ENCODE measurements at places on chromosomes 2 and 18.

GRCh38 chr18:40553029-40553428 is 1402.0 kb upstream of the PIK3C3 start:
- DNase-seq: no peak

DNA sequence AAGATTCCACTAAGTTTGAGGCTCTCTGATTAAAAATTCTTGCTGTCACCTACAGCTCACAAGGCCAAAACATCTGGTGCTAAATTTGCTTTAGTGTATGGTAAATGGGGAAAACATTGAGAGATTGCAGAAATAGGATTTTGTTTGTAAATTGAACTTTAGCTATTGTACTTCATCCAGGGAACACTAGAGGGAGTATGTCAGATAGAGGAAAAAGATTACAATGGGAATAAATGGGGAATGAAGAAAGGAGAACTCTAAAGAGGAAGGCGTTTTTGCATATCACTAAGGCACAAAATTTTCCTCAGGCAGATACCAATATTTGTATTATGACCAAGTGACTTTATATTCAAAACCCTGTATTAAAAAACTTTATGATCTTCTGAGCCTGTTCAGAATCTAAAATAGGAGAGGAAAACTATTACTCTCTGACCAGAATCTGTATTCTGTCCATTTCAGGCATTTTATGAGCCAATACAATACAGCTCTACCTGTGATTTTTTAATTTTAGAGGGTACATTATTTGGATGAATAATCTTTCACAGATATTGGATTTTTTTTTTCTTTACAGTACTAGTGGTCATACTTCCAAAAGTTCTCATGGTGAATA is 52.3 kb upstream of the ITGB6 start:
- DNase-seq: no peak

- no peak for DNase-seq
These were observed 1.2 kb upstream of the SERPINB13 start for GRCh38 chr18:63585988-63586387.

DNA sequence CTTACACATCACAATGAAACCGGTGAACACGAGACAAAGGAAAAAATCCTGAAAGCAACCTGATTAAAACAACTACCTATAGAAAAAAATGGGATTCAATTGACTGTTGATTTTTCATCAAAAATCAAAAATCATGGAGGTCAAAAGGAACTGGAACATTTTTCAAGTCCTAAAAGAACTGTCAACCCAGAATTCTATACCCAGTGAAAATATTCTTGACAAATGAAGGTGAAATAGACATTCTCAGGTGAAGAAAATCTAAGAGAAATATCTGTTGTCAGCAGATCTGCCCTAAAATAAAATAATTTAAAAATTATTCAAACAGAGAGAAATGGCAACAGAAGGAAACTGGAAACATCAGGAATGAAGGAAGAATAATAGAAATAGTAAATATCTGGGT is 38.9 kb downstream of the GAREM1 start:
- no peak for DNase-seq

DNA sequence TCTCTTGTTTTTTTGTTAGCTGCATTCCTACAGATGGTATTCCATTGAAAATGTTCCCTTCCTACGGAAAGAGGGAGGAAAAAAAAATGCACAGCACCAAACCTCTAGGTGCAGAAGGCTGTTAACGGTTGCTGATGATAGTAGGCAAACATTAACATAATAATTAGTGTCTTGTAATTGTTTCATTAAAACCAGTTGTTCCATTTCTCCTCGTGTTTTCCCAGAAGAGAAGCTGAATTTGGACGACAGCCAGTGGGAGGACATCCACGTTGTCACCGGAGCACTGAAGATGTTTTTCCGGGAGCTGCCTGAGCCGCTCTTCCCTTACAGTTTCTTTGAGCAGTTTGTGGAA is 494.7 kb downstream of the ARHGAP15 start:
- DNase-seq: no peak

DNA sequence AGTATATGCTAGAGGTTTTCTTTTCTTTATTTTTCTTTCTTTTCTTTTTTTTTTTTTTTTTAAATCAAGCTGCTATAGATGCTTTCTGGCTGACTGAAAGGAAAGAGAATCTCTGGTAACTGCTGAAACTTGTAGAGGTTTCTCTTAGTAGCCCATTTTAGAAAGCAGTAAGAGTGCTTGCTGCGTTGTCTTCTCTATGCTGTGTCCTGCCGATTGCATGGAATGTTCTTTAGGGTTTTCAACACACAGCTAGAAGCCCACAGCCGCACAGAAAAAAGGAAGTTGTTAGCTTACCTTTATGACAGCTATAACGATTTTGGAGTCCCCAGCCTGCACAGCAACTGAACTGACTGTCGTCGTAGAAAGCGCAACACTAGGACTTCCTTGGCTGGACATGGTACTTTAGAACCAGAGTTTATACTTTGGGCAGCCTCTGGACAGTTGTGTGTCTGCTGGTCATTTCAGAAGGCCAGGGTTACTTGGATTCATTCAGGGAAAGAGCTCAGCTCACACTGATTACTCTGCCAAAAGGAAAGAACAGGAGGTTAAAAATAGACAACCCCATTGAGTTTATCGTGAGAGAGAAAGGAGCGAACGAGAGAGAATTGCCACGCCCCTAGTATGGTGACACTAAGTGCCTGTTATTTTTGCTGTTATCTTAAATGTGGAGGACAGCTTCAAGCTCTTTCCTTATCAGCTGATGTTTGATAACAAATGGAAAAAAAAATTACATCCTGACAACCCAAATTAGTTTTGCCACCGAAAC is at the start of gene CCDC141:
CCDC141 (minus strand) TSS at position 592 of the 766 bp plus-strand sequence; CDS start at position 396, 196 bp downstream.
- no peak for DNase-seq

DNA sequence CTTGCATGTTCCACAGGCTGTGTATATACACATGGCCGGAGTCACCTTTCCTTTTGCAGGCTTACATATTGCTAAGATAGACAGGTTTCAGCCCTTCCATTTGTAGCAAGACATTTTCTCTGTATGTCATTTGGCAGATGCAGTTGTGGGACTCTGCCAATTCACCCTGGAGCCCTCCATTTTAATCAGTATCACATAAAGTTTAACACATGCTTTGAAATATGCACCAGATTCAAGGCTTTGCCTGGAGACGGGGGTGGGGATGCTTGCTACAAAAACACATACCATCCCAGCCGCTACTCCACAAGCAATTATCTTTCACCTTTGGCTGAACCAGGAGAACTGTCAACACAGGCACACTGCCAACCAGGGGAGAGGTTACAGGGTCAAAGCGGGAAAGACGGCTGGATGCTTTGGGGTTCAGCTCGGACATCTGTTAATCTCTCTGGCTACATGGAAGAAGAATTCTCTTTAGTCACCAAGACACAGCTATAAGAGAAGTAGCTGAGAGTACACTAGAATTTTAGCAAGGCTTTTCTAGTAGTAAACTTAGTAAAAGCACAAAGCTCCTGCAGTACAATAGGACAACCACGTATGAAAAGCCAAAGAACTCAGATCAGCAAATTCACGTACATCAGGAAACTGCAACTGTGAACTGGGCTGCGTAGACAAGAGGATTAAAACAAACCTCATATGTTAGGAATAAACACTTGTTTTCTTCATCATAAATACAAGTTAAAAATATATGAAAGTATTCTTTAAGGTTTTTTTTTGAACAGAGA is 130.9 kb downstream of the EXOC6B start:
- DNase-seq: no peak

DNA sequence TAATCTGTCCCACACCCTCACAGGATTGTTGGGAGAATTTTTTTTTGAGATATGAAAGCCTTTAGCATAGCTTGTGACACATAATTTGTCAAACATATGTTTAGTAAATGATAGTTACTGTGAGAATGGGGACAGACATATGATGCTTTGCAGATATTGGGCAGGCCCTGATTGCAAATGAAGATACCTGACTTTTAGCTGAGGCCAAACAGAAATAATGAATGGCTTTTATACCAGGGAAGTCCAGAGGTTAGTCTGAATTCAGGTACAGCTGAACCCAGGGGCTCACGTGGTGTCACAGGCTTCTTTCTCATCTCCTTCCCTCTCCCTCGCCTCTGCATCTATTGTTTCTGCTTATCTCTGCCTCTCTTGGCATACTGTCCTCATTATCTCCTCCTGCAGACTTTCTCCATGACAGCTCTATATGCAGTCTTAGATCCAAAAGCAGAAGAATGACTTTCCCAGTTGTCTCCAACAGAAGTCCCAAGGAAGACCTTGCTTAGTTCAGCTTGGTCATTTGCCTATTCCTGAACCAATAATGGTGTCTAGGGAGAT is 4.9 kb upstream of the WNT10A start:
- DNase-seq: no peak

- DNase-seq: no peak
These were observed 4.5 kb downstream of the NBEAL1 start for GRCh38 chr2:203019142-203019541.

DNA sequence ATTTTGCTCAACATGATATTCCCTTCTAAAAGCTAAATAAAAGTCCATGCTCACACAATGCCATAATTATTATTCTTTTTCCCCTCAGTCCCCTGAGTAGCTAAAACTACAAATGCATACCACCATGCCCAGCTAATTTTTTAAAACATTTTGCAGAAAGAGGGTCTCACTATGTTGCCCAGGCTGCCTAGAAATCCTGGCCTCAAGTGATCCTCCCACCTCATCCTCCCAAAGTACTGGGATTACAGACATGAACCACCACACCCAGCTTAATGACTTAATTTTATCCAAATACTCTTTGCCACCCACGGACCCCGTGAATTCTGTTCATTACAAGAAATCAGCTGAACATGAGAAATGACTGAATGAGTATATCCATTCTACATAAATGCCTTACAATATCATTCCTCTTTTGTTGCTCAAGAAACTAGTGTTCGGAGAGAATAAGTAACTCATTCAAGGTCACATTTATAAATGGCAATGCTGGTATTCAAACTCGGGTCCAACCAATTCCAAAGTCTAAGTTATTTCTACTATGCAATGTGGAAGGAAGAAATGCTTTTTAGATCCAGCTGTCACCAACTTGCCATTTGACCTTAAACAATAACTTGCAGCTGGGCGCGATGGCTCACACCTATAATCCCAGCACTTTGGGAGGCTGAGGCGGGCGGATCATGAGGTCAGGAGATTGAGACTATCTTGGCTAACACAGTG is 59.8 kb downstream of the NOL10 start:
- no peak for DNase-seq

DNA sequence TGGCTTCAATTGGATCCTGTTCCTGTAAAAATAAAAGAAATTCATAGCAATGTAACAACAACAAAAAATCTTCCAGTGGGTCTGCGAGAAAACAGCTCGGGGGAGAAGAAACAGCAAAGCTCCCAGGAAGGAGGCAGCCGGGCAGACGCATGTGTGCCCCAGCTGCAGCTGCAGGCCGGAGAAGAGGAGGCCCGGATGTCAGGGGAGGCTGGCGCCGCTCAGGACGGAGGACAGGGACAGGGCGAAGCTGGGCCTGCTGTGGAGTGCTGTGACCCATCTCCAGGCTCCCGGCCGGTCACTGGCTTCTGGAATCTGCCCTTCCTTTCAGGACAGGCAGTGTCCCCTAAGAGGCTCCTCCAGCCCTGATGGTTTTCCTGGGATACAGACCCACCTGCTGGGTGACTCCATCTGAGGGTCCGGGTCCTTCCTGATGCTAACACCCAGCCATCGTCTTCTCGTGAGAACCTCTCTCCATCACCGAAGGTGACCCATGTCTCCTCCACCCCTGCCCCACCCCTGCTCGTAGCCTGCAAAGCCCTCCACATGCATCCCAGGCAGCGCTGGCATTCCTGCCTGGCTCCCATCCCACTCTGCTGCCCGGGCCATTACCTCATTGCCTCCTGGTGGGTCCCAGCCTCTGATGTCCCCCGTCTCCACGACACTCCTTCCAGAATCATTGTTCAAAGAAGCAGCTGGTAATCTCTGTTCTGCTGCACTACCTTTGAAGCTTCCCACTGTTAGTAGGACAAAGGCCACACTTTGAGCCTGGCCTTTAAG is 145.4 kb upstream of the TWIST2 start:
- no peak for DNase-seq

GRCh38 chr2:111983478-111984212 is 71.4 kb upstream of the TMEM87B start:
- DNase-seq: no peak

- DNase-seq: no peak
These were observed 72.3 kb upstream of the SESTD1 start for GRCh38 chr2:179336782-179337534.

DNA sequence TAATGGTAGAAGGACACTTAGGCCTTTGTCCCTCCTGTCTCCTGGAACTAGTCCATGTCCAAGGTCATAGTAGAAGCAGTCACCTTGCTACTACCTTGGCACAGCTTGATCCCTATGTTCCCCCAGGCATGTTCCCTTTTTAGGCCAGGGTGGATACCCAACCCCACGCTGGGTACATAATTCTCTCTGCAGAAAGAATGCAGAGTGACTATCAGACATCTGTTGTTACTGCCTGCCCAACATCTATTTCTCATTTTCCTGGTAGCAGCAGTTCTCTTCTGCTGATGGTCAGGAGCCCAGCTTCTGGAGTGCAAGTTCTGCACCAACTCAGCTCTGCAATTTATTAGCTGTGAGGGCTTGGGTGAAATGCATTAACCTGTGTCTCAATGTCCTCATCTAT is 4.4 kb upstream of the METTL21A start:
- DNase-seq: no peak

DNA sequence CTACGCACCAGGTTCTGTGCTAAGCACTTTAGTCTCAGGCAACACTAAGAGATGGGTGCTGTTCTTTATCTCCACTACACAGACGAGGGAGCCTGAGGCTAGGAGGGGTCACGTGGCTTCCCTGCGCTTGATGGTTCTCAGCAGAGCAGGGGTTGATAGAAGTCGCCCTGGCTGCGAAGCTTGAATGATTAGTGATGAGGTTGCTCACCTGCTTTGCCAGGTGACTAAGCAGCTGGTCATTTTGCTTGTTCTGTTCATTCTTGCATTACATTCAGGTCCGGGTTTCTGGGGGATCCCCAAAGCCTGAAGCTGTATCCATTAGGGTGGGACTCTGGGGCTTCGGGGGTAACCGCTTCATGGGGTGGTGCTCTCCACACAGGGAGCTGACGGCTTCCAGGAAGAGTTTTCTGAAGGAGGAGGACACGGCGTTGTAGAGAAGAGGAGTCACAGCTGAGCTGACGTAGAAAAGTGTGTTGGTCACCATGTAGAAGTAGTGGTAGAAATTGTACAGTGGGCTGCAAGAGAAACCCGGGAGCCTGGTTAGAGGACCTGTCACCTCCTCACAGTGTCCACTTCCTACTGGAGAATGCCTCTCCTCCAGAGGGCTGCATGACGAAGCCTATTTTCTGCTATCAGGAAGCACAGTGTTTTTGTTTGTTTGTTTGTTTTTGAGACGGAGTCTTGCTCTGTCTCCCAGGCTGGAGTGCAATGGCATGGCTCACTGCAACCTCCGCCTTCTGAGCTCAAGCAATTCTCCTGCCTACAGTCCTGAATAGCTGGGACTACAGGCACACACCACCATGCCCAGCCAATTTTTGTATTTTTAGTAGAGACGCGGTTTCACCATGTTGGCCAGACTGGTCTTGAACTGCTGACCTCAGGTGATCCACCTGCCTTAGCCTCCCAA is 11.5 kb downstream of the NTSR2 start:
- no peak for DNase-seq

GRCh38 chr18:75044791-75045190 is 164.1 kb downstream of the PTGR3 start:
- no peak for DNase-seq
